Peyer's patch (tissue), 4 donors: ENCODE measurements at places on chromosomes 4 and X. TPM values are rescaled to one million over a fixed set of nuclear protein-coding genes. Genes with fewer than 3 reads are reported as not detected.

Gene KLHL13
- total RNA-seq = 9.9 TPM

Gene SNCA
- 3.9 TPM for total RNA-seq

Gene RTL9
- total RNA-seq = not detected

Gene PDE6B
- total RNA-seq = 1.4 TPM

Gene GAGE12F
- total RNA-seq = not detected

DNA sequence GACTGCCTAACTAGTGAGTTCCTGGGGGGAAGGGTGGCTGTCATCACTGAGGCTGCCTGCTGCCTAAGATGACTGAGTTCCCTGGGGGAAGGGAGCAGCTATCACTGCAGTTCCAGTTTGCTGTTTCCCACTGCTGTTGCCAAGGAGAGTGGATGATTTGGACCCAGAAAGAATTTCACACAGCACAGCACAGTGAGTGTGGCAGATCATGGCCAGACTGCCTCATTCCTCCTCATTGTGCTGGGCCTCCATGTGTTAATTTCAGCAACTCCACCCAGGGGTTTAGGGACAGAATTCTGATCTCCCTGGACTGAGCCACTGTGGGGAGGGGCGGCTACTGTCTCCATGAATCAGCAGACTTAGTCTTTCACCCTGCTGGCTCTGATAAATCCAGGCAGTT lies 125.0 kb downstream of the TEX13C start:
- no peaks in the 10 kb centered on the region for H3K27me3 ChIP-seq
- no peak overlapping the region for H3K27ac ChIP-seq
- no peak overlapping the region for H3K4me3 ChIP-seq
- no peaks in the 10 kb centered on the region for H3K36me3 ChIP-seq
- H3K4me1 ChIP-seq = no peaks in the 10 kb centered on the region

- no peaks in the 10 kb centered on the region for H3K27me3 ChIP-seq
- H3K4me1 ChIP-seq = no peaks in the 10 kb centered on the region
- DNase-seq = no peak
Observed at GRCh38 chr4:129453524-129454200, 357.7 kb downstream of the C4orf33 start.

Gene GPR50
- not detected for total RNA-seq

Gene PDLIM3
- total RNA-seq = 65.2 TPM

DNA sequence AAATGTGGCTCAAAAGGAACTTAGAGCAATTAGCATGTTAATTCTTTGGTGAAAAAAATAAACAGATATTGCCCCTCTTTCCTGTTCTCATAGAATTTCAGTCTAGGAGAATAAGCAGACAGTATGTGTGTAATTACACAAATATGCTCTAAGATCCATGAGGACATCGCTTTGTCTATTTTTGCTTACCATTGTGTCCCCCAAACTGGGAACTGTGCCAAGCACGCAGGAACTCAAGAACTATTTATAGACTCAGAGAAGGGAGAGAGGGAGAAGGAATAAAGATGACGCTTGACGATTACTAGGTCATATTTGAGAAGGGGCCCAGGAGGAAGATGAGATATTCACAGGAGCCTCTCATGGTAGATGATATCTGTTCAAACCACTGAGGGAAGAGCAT lies 692.6 kb downstream of the RAB28 start:
- no peak for DNase-seq
- H3K4me1 ChIP-seq = no peaks in the 10 kb centered on the region
- no peak overlapping the region for H3K27ac ChIP-seq
- H3K36me3 ChIP-seq = no peaks in the 10 kb centered on the region
- H3K27me3 ChIP-seq = no peaks in the 10 kb centered on the region

DNA sequence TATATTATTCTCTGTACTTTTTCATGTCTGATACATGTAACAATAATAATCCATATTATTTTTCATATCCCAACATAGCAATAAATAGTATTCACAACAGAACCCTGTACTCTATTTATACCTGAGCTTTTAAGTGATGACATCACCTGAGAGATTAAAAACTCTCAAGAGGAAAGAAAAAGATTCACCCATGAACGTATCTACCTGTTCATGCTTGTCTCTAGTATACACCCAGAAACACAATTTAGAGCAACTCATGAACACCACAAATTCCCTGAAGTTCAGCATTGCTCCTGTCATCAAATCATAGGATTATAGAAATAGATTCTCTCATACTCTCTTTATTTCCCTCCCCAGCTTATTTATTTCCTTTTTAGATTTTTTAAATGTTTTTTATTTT lies 185.9 kb downstream of the GABRB1 start:
- H3K4me3 ChIP-seq = no peak overlapping the region
- no peaks in the 10 kb centered on the region for H3K36me3 ChIP-seq
- no peak for DNase-seq
- H3K27ac ChIP-seq = no peak overlapping the region
- no peaks in the 10 kb centered on the region for H3K4me1 ChIP-seq
- H3K27me3 ChIP-seq = no peaks in the 10 kb centered on the region

Gene MAGEA8
- not detected for total RNA-seq

GRCh38 chrX:112830540-112830939 lies 10.1 kb downstream of the AMOT start:
- no peaks in the 10 kb centered on the region for H3K4me1 ChIP-seq
- no peak overlapping the region for H3K4me3 ChIP-seq
- no peak for DNase-seq
- H3K27me3 ChIP-seq = no peaks in the 10 kb centered on the region
- H3K27ac ChIP-seq = no peak overlapping the region

- peak overlapping the region; percentile 58 for H3K27ac ChIP-seq
- no peaks in the 10 kb centered on the region for H3K27me3 ChIP-seq
Observed at GRCh38 chrX:38578167-38578566, 16.8 kb downstream of the TSPAN7 start.

DNA sequence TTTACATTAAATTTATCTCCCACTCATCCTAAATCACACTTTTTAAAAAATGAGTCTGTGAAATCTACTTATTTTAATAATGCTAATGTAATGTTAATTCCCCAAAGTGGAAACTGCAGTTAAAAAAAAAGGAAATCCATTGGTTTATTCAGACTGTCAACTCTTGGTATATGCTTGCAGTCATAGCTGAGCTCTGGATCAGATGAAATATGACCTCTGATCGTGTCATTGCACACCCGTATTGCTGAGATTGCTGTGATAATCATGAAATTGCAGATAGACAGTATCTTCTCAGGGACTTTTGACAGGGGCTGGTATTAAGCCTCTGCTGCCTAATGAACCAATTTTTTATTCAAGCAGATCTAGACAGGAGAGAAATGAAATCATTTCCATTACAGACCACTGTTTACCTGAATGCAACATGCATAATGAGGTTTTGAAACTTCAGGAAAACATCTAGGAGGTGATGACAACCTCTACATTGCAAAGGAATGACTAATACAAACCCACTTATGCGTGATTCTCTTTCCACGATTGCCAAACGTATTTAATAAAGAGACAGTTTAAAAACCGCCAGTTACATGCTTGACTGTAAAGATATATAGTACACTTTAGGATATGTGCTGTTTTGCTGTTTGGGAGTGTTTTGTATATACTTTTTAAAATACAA lies 138.3 kb upstream of the PUDP start:
- no peaks in the 10 kb centered on the region for H3K36me3 ChIP-seq
- H3K27me3 ChIP-seq = no peaks in the 10 kb centered on the region
- H3K27ac ChIP-seq = no peak overlapping the region
- H3K4me3 ChIP-seq = no peak overlapping the region
- H3K4me1 ChIP-seq = no peaks in the 10 kb centered on the region
- no peak for DNase-seq

- DNase-seq = no peak
- H3K27me3 ChIP-seq = no peaks in the 10 kb centered on the region
- no peak overlapping the region for H3K27ac ChIP-seq
- H3K4me3 ChIP-seq = no peak overlapping the region
- no peaks in the 10 kb centered on the region for H3K36me3 ChIP-seq
- H3K4me1 ChIP-seq = no peaks in the 10 kb centered on the region
Observed at GRCh38 chr4:116413222-116413621, 672.2 kb downstream of the TRAM1L1 start.

DNA sequence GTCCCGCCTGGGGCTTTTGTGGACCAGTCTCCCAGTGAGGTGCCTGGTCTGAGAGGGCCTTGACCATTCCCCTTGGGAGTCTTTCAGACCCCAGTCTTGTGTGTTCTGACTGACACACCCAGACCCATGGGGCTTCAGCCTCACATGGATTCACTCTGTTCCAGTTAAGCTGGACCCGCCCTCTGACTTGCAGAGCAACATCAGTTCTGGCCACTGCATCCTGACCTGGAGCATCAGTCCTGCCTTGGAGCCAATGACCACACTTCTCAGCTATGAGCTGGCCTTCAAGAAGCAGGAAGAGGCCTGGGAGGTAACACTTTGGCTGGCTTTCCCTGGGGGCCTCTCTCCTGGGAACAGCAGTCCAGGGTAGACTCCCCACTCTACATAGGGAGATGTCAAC lies 6.8 kb downstream of the IL9R start:
- DNase-seq = no peak
- no peak overlapping the region for H3K27ac ChIP-seq
- H3K4me3 ChIP-seq = no peak overlapping the region
- H3K4me1 ChIP-seq = no peaks in the 10 kb centered on the region

DNA sequence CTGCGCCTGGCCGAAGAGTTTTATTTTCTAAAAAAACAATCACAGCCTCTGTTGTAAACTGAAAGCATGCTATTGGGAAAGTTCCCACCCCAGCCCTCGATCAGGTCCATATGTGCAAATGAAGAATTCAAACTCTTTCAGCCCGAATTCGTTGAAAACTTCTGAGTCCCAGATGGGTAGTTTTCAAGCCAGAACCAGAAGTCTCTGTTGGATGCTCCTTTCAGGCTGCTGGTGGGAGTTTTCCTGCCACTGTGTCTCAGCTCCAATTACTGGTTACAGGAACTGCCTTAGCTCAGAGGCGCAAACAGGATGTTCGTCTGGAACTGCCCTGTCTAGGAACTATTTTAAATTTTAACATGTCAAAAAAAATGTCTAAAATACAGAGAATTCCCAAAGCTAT lies 9.3 kb upstream of the ALG13 start:
- no peak overlapping the region for H3K4me3 ChIP-seq
- no peak overlapping the region for H3K27ac ChIP-seq
- no peak for DNase-seq
- H3K36me3 ChIP-seq = no peaks in the 10 kb centered on the region
- no peaks in the 10 kb centered on the region for H3K27me3 ChIP-seq
- no peaks in the 10 kb centered on the region for H3K4me1 ChIP-seq

DNA sequence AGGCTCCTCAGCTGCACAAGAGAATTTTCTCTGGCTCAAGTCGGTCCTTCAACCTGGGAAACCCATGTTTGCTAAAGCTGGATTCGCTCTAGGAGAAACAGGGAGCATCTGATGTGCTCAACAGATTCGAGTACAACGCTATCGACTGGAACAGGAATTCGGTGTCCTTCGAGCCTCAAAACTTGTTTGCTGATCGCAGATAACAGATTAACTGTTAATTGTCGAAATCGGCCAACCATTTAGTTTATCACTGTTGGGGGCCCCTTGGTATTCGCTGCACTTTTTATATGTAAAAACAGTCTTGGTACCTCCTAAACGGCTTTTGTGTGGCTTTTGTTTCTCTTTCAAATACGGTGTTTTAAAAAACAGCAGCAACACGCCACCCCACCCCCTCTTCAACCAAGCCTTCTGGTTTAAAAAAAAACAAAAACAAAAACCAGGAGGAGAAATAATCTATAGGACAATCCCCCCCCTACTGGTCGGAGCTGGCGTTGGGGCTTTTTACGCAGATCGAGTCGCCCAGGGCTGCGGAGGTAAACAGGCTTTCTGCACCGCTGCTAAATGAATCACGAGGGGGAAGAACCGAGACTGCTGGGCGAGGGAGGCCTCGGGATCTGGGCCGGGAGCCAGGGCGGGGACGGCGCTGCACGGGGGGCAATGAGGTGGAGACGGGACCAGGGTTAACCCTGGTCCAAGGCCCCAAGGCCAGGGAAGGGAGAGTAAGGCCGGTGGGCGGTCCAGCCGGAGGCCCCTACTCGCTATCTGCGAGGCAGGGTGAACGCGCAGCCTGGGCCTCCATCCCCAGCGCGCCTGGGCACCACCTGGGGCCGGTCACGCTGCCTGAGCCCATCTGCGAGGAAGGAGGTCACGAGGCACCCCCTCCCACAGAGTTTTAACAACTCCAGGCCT lies 71.7 kb upstream of the BCOR start:
- H3K36me3 ChIP-seq = no peaks in the 10 kb centered on the region
- H3K27me3 ChIP-seq = no peaks in the 10 kb centered on the region
- peak overlapping the region; percentile 12 for H3K4me3 ChIP-seq

DNA sequence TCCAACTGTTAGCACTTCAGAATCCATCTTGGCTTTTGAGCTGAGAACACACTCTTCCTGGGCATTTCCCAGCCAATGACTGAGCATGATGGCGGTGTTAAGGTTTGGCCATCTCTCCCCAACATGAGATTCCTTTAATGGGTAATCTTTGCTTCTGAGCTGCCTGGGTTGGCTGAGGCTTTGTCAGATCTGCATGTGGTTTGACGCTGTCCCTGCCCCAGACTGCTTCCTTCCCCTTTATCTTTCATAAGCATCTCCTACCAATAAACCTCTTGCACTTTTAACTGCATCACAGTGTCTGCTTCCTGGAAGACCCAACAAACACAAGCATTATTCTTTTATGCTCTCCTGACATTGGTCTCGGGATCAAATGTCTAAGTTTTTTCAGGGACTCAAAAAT lies 31.5 kb upstream of the DIPK2B start:
- no peaks in the 10 kb centered on the region for H3K27me3 ChIP-seq
- no peaks in the 10 kb centered on the region for H3K36me3 ChIP-seq
- DNase-seq = no peak
- no peaks in the 10 kb centered on the region for H3K4me1 ChIP-seq

Gene NAP1L2
- total RNA-seq = not detected

Gene VCX2
- total RNA-seq = not detected

Gene RRAGB
- total RNA-seq = 129 TPM
